ENCODE measurements at places on chromosomes 4 and X.

GRCh38 chr4:153529646-153530045, 63.5 kb downstream of the TMEM131L start:
- DNase-seq: peak; percentile 66

GRCh38 chr4:108045687-108046024, 56.0 kb downstream of the HADH start:
- DNase-seq: no peak

GRCh38 chrX:57172544-57172943, 35.3 kb upstream of the SPIN2A start:
- no peak for DNase-seq

DNA sequence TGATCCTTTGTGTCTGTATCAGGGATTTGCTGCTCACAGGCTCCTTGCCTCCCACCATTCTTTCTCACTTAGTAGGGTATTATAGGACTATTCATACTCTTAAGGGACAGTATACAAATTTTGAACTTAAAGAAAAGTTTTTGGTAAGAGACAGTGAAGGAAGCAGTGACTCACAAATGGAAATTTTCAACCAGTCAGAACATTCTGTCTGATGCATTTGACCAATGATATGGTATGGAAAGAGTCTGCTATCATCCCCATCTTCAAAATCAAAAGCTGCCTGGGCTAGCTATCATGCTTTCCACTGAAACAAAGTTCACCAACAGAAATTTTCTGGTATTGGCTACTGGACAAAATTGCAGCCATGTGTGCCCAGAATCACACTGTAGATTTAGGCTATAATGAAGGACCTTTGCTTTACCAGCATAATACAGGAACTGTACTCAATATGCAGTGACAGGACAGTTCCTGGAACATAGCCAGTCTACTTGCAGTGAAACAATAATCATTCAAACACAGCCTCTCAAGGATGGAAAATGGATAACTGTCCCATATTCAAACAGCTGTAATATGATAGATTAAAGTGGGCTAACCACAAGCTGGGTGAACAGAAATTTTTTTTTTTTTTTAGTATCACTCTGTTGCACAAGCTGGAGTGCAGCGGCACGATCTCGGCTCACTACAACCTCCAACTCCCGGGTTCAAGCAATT, 109.0 kb upstream of the ACSL4 start:
- DNase-seq: peak; percentile 53

DNA sequence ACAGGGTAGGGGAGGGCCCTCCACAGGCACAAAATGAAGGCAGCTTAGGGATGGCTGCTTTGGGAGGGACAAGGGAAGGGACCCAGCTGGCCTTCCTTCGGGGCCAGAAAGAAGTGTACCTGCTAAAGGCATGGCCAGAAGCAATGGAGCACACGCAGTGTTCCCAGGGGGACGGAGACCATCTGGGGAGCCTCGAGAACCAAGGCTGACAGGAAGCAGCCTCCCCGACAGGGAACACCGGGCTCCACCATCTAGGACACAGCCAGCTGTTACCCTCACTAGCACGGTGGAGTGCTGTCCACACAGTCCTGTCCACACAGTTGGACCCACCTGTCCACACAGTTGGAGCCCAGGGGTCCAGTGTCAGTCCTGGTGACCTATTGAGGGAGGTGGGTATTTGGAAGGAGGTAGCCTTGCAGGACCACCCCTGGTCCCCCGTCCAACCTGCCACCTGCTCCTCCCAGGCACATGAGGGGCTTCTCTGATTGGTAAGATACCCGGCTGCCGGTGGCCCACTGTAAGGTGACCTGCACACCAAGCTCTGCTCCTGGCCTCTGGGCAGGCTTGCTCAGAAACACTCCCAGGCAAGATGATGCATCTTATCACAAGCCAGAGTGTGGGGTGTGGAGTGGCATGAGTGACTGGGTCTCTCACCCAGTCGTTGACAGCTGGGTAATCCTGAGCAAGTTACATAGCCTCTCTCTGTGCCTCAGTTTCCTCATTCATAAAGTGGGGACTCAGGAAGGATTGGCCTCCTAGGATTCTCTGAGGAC, 20.5 kb upstream of the AFAP1 start:
- DNase-seq: no peak

- no peak for DNase-seq
Measured at GRCh38 chr4:148162991-148163390, 279.2 kb downstream of the NR3C2 start.

- no peak for DNase-seq
Measured at GRCh38 chr4:46277165-46277951, 112.6 kb downstream of the GABRA2 start.

DNA sequence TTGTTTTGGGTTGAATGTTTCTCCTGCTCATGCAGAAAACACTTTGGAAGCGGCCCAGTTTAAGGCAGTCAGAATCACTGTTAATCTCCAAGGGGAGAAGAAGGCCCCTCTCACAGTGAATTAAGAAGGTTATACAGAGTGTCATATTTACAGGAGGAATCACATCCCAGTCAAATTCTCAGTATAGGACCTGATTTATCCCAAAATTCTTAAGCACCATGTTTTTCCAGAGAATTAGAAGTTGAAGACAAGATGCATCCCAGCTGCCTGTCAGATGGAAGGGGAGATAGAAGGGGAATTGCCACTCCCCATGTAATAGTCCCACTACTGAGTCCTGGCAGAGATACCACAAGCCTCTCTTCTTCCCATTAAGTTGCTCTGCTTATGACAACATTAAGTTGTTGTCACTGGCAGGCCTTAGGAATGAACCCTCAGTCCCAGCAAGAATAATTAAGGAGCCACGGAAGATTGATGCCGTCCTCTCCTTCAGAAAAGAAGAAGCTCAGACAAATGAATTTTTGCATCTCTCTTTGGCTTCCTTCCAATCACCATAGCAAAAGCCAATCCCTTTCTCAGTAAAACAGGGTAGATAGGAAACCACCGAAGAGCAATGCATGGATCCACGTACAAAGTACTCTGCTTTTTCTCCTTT, 138.4 kb downstream of the LDB2 start:
- DNase-seq: no peak

DNA sequence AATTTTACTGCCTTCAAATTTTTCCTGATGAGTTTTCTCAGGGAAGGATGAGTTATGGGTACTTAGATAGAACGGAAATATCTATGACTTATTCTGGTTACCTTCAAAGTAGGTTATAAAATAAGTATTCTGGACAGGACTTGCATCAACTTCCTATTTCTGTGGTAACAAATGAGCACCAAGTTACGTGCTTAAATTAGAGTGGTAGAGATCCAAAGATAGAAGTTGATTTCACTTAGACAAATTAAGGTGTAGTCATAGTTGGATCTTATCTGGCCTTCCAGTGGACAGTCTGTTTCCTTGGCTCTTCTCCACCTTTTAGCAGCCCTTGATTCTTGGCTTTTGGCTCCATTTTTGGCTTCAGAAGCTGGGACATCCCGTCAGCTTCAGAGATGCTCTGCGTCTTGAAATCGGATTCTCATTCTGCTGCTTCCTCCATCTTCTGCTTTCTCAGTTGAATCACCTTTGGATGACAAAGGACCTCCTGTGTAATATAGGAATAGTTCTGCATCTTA, 109.9 kb downstream of the ZNF518B start:
- no peak for DNase-seq

DNA sequence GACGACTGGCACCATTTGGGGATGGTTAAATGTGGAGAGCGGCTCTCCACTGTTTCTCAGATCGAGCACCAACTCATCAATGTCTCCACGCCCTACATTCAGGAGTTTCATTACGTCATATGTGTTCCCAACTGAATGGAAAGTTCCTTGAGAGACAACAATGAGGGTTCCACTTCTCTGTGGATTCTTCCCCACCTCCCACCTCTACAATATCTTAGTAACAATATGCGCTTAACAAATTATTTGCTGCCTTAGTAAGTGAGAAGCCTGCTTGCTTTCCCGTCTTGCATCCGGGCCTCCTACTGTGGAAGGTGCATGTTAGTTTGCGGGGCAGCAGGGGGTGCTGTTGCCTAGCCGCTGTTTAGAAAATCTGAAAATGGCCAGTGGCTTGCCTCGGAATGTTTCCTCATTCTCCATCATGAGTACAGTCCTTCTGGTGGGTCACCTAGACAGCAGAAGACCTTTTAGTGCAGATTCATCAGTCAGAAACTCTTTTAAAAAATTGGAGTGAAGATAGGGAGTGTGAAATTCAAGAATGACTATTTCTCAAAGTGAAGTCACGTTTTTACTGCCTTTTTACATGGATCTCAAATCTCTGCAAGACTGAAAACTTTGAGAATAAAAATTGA, 55.7 kb downstream of the PHOX2B start:
- peak; percentile 51 for DNase-seq

GRCh38 chr4:100836929-100837328, 319.1 kb upstream of the EMCN start:
- DNase-seq: no peak

DNA sequence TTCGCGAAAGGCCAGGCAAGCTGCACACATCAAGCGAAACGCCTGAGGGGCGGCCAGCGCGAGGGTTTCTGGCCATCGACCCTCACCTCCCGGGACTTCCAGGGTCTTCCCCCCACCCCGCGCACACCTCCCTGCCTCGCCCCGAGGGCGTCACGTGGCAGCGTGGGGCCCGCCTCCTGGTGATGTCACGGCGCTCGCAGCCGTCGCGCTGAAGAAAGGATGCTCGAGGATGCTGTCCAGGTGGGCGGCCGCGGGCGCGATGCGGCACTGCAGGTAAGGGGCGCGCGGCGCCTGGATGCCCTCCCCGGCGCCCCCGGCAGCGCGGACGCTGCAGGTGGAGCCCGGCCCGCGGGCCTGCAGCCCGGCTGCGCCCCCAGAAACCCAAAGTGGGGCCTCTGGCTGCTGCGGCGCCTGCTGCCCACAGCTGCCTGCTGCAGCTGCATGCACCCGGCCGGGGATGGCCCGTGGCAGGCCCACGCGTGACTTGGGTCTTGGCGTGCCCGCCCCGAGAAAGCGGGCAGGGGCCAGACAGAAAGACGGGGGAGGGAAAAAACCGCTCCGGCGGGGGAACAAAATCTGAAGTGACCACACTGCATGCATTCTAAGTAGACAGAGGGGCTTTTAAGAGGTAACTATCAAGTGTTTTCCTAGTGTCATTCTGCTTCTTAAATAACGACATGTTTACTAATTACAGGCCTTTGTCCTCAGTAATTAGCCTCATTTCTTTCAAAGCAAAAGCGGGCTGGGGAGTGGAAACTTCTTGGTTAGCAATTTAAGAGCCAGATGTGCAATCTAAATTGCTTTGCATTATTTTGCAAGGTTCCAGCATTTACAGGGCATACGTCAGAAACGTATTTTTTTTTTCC, 1.7 kb downstream of the CLCN4 start:
- no peak for DNase-seq

DNA sequence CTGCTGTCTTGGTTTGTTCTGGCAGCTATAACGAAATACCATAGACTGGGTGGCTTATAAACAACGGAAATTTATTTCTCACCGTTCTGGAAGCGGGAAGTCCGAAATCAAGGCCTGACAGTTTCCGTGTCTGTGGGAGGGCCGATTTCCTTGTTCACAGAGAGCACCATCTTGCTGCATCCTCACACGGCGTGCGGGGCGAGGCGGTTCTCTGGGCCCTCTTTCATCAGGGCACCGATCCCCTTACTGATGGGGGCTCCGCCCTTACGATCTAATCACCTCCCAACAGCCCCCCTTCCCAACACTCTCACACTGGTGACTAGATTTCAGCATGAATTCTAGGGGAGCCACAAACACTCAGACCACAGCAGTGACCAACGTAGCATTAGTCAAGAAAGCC, 578.3 kb upstream of the FAT1 start:
- DNase-seq: no peak

DNA sequence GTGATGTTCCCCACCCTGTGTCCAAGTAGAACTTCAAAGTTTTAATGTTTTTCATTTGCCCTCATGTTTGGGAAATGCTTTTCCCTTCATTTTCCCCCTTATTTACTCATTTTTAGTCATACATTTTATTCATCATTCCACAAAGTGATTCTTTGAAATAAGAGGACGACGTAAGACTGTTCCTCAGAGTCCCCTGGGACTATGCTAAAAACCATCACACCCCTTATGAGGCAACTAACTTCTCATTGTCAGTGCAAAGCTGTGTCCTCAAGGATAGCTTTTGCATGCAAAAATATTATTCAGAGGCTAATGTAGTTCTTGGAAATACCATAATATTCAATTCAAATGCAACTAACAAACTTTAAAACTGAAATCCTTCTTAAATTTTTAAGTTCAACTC, 14.8 kb upstream of the ADGRG2 start:
- no peak for DNase-seq

DNA sequence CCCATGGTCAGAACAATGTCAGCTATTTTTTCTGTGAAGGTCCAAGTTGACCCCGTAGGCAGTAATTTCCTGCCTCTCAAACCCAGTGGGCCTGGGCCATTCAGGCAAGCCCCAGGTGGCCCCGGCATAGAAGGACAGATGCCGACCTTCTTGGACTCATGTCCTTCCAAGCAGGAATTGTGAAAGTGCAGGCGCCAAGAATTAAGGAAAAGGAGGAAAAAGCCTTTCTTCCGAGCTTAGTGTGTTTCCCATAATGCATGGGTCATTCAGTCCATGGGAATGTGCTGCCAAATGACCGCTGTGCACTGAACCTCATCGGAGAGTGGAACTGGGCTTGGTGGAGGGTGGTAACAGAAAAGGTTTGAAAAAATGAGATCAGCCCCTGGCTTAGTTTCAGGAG, 196.5 kb upstream of the HS3ST1 start:
- DNase-seq: no peak

DNA sequence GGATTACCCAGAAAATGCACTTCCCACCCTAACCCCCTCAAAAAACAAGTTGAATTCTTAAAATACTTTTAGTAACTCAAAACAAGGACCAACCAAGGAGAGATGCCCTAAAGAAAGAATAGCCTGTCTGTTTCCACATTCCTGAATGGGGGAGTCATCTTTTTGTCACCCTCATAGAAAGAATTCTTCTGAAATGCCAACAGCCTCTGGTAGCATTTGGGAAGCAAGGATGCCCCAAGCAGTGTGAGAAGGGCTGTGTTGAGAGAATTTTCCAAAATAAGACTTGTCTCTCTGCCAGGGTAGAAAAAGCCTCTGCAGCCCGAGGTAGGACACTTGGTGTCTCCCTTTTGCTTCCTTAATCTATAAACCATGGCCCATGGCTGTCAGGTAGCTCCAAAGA, 173.1 kb upstream of the VCX3A start:
- no peak for DNase-seq

DNA sequence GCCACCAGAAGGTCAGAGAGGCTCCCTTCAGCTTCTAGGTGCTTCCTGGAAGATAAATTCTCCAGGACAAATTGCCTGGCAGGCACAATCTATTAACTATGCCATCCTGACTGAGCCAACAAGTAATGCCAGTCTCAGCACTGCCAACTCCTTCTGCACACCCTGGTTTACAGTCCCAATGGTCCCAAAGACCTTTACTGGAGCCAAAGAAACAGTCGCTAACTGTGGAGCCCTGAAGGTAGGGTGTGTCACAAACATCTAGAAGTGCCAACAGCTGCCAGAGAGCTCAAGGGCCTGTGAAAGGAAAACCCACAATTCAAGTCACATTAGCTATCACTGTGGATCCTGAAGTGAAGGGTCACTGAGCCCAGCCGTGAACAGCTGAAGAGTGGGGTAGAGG, 34.9 kb upstream of the CITED1 start:
- no peak for DNase-seq

DNA sequence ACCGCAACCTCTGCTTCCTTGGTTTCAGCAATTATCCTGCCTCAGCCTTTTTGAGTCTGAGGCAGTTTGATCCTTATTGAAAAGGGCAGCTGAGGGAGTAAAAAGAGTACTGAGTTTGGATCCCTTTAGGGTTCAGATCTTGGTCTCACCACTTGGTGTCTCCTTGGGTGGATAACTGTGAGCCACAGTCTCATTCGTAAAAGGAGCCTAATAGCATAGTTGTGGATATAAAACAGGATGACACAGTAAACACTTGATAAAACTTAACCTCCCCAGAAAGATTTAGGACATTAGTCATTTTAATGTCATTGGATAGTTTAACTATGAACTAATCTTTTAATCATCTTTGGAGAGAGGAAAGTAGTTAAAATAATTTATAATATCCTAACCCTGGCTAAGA, 173.0 kb downstream of the ANK2 start:
- no peak for DNase-seq

All from suppressor macrophage treated with lipopolysaccharide for 4 hours (primary cell).